Esophagus muscularis mucosa (tissue), 4 donors: ENCODE measurements at places on chromosomes 7 and 10. TPM values are rescaled to one million over a fixed set of nuclear protein-coding genes. Genes with fewer than 3 reads are reported as not detected.

The GHRHR gene
- not detected for total RNA-seq

The TMEM225B gene
- not detected for total RNA-seq

The FAM180A gene
- 2.1 TPM for total RNA-seq

The PIP gene
- total RNA-seq: not detected

The TAS2R3 gene
- not detected for total RNA-seq

The MBL2 gene
- not detected for total RNA-seq

The PRF1 gene
- total RNA-seq: 1.2 TPM

The ZNF783 gene
- total RNA-seq: 11.8 TPM

- no peak overlapping the region for H3K4me3 ChIP-seq
- peaks cover 76% of the 10 kb centered on the region for H3K36me3 ChIP-seq
- H3K27me3 ChIP-seq: peaks cover under 1% of the 10 kb centered on the region
- no peak for DNase-seq
Observed at GRCh38 chr7:100575206-100575631, 1.5 kb upstream of the SAP25 start.

- H3K36me3 ChIP-seq: no peaks in the 10 kb centered on the region
- H3K27ac ChIP-seq: no peak overlapping the region
- H3K4me3 ChIP-seq: peak overlapping the region; percentile 56
- H3K27me3 ChIP-seq: no peaks in the 10 kb centered on the region
- peak; percentile 92 for DNase-seq
- H3K4me1 ChIP-seq: peaks cover 21% of the 10 kb centered on the region
Observed at GRCh38 chr10:784403-785088, 95.1 kb upstream of the DIP2C start.

- H3K27me3 ChIP-seq: no peaks in the 10 kb centered on the region
- no peaks in the 10 kb centered on the region for H3K4me1 ChIP-seq
- H3K4me3 ChIP-seq: no peak overlapping the region
- no peak overlapping the region for H3K27ac ChIP-seq
Observed at GRCh38 chr7:552868-553635, 33.4 kb upstream of the PDGFA start.

DNA sequence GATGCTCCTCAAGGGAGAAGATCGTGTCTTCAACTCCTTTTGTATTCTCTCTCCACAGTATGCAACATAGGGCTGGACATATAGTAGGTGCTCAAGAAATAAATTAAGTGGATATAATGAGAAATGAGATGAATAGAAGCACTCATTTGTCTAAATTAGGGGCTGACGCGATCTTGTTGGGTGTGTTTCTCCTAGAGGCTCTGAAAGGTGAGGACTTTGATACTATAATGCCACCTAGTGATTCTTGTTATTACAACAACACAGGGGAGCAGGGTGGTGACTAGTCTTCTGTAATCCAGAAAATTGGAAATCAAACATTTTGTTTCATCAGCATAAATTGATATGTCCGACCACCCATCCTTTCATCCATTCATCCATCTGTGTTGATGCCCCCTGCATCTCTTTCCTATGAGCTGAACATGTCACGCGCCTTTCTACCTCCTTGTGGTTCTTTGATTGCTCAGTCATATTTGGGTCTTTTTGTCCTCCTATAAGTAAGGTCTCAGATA lies 3.5 kb upstream of the CFAP58 start:
- no peaks in the 10 kb centered on the region for H3K27me3 ChIP-seq
- H3K4me1 ChIP-seq: peaks cover 34% of the 10 kb centered on the region
- peak overlapping the region; percentile 80 for H3K27ac ChIP-seq
- H3K4me3 ChIP-seq: peak overlapping the region; percentile 29
- DNase-seq: no peak
- H3K36me3 ChIP-seq: no peaks in the 10 kb centered on the region

DNA sequence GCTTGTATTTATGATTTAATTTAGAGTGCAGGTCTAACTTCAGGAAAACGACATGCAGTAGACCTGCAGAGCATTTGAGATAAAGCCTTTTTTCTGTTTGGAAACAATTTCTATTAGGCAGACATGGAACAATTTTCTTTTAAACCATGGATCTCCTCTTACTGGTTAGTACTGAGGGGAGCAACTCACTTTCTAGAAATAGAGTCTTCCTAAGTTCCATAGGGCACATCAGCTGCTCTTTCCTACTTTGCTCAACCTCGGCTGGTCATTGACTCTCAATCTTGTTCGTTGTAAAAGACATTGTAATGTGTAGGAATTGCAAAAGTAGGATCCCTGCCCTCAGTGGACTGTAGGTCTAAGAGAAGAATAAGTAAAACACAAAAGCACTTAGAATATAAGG lies 58.0 kb downstream of the PLXDC2 start:
- peaks cover 4% of the 10 kb centered on the region for H3K4me1 ChIP-seq
- H3K4me3 ChIP-seq: no peak overlapping the region
- H3K27ac ChIP-seq: no peak overlapping the region
- no peaks in the 10 kb centered on the region for H3K27me3 ChIP-seq
- no peak for DNase-seq

GRCh38 chr10:76546411-76546810 lies 1091.2 kb downstream of the KCNMA1 start:
- no peak overlapping the region for H3K27ac ChIP-seq
- H3K36me3 ChIP-seq: no peaks in the 10 kb centered on the region
- DNase-seq: no peak
- H3K4me1 ChIP-seq: peaks cover 16% of the 10 kb centered on the region

DNA sequence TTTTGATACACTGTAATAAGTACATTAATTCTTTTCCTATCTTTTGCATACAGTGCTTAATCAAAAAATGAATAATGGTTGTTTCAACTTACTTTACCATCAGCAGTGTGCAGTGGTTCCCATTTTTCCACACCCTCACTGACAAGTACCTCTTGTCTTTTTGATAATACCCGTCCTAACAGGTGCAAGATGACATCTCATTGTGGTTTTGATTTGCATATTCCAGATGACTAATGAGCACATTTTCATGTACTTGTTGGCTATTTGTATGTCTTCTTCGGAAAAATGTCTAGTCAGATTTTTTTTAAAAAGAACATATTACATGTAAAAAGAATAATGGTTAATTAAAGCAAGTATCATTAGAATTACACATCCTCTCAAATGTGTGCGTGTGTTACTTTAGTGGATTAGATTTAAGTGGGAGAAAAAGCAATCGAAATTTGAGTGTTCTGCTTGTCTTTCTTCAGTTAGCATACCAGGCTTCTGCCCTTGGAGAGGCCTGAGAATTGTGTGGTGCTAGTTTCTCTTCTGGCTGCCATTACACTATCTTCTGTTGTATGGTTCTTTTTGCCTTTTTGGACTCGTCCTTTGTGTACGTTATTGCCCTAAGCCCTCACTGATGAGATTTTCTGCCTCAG lies 291.2 kb downstream of the AUTS2 start:
- no peaks in the 10 kb centered on the region for H3K36me3 ChIP-seq
- H3K4me3 ChIP-seq: no peak overlapping the region
- no peak for DNase-seq
- no peak overlapping the region for H3K27ac ChIP-seq

DNA sequence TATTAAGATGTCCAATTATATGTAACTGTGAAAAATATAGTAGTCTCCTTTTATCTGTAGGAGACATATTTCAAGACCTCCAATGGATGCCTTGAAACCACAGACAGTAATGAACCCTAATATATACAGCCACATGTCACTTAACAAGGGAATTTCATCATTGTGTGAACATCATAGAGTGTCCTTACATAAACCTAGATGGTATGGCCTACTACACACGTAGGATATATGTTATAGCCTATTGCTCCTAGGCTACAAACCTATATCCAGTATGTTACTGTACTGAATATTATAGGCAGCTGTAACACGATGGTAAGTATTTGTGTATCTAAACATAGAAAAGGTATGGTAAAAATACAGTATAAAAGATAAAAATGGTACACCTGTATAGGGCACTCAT lies 32.4 kb downstream of the MTPN start:
- no peak overlapping the region for H3K27ac ChIP-seq
- no peaks in the 10 kb centered on the region for H3K27me3 ChIP-seq
- no peaks in the 10 kb centered on the region for H3K36me3 ChIP-seq
- H3K4me1 ChIP-seq: no peaks in the 10 kb centered on the region
- no peak overlapping the region for H3K4me3 ChIP-seq

DNA sequence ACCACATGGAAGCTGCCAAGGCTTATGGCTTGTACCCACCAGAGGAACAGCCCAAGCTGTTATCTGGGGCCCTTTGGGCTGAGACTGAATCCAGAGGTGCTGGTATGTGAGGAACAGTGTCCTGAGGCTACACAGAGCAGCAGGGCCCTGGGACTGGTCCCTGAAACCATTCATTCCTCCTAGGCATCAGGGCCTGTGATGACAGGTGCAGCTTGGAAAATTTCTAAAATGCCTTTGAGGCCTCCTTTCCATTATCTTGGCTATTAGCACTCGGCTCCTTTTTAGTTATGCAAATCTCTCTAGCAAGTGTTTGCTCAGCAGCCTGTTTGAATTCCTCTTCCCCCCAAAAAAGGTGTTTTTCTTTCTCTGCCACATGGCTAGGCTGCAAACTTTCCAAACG lies 1151.7 kb upstream of the LRRN3 start:
- DNase-seq: no peak
- no peak overlapping the region for H3K4me3 ChIP-seq
- no peak overlapping the region for H3K27ac ChIP-seq
- no peaks in the 10 kb centered on the region for H3K27me3 ChIP-seq
- H3K36me3 ChIP-seq: no peaks in the 10 kb centered on the region

GRCh38 chr7:63040336-63040735 lies 958.3 kb upstream of the ZNF722 start:
- H3K4me1 ChIP-seq: no peaks in the 10 kb centered on the region
- DNase-seq: no peak
- no peak overlapping the region for H3K27ac ChIP-seq
- no peaks in the 10 kb centered on the region for H3K36me3 ChIP-seq

DNA sequence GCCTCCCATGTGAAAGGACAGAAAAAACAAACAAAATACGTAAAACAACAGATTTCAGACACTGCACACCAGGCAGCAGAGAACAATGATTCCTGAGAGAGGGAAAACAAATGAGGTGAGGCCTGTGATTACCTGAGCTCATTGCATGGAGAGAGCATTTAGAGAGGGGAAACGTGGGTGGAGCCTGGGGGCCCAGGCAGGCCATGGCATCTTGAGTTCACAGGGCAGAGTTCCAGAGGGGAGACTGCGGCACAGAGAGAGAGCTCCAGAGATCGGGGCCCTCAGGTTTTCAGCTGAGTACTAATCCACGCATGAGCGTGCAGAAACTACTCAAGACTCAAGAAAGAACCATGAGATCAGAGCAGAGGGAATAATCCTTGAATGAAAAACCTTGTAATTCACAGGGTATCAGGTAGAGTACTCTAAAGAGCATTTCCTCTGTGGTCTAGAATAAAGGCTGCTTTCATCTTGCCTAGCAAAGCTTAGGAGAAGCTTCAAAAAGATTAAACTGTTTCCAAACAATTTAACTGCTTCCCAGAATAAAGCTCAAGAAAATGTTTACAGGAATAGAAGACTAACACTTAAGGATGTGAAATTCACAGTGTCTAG lies 46.6 kb upstream of the ARHGAP12 start:
- H3K27ac ChIP-seq: no peak overlapping the region
- no peak overlapping the region for H3K4me3 ChIP-seq
- no peaks in the 10 kb centered on the region for H3K36me3 ChIP-seq
- H3K4me1 ChIP-seq: no peaks in the 10 kb centered on the region
- no peak for DNase-seq
- no peaks in the 10 kb centered on the region for H3K27me3 ChIP-seq

GRCh38 chr10:131644864-131645658 lies 255.7 kb upstream of the PPP2R2D start:
- no peaks in the 10 kb centered on the region for H3K4me1 ChIP-seq
- H3K4me3 ChIP-seq: no peak overlapping the region
- no peaks in the 10 kb centered on the region for H3K36me3 ChIP-seq
- no peaks in the 10 kb centered on the region for H3K27me3 ChIP-seq

GRCh38 chr10:6364893-6365292 lies 162.2 kb downstream of the PFKFB3 start:
- H3K36me3 ChIP-seq: no peaks in the 10 kb centered on the region
- no peak overlapping the region for H3K4me3 ChIP-seq
- no peak overlapping the region for H3K27ac ChIP-seq
- no peaks in the 10 kb centered on the region for H3K4me1 ChIP-seq
- no peaks in the 10 kb centered on the region for H3K27me3 ChIP-seq

- H3K36me3 ChIP-seq: no peaks in the 10 kb centered on the region
- peaks cover 9% of the 10 kb centered on the region for H3K4me1 ChIP-seq
- H3K4me3 ChIP-seq: no peak overlapping the region
- H3K27me3 ChIP-seq: no peaks in the 10 kb centered on the region
- peak overlapping the region; percentile 96 for H3K27ac ChIP-seq
Observed at GRCh38 chr10:42637142-42637541, 1.2 kb downstream of the ZNF33B start.

DNA sequence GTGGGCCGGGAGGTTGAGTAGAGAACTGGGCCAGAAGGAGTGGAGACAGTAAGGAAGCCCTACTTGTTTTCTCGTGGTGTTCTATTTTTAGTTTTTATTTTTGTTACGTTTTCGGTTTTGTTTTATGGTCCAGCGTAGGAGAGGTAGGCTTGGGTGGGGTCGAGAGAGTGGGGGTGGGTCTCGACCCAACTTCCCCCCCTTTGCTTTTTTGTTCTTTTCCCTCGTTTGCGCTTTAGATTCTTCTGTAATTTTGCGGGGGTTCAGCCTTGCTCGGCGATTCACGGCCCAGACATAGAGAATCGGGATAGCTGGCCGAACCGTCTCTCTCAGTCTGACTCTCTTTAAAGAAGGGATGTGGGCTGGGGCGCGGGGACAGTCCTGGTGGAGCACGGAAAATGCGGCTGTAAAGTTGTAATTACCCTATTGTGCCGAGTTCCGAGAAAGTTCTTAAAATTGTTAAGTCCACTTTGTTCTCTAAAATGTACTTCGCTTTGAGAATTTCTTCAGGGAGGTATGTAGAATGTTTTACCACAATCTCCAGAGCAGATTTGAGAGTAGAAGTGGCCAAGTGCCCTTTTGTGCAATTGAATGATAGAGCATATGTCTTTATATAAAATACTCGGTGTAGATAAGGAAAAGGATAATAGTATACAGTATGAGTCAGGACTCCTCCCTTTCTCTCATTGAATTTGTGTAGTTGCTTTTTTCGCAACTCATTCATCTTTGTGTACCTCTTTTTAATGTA lies 816 bp downstream of the DMTF1 start:
- DNase-seq: no peak
- peak overlapping the region; percentile 75 for H3K4me3 ChIP-seq
- peaks cover 51% of the 10 kb centered on the region for H3K4me1 ChIP-seq
- H3K27ac ChIP-seq: peak overlapping the region; percentile 97
- no peaks in the 10 kb centered on the region for H3K27me3 ChIP-seq

GRCh38 chr10:6780008-6780677 lies 200.1 kb upstream of the PRKCQ start:
- DNase-seq: peak; percentile 78
- no peaks in the 10 kb centered on the region for H3K27me3 ChIP-seq
- no peaks in the 10 kb centered on the region for H3K36me3 ChIP-seq
- no peaks in the 10 kb centered on the region for H3K4me1 ChIP-seq
- H3K27ac ChIP-seq: no peak overlapping the region
